ENCODE measurements at places on chromosomes 2 and 18. TPM values are rescaled to one million over a fixed set of nuclear protein-coding genes. Genes with fewer than 3 reads are reported as not detected.

The PRKAG3 gene
- total RNA-seq: not detected

The CGREF1 gene
- total RNA-seq: 0.69 TPM

The WDR7 gene
- 17.3 TPM for total RNA-seq

The MAL gene
- total RNA-seq: 0.17 TPM

The SEPTIN10 gene
- 101 TPM for total RNA-seq

The DHRS9 gene
- total RNA-seq: 1.3 TPM

The SH3RF3 gene
- total RNA-seq: 1.9 TPM

The CXCR1 gene
- not detected for total RNA-seq

The HOXD1 gene
- not detected for total RNA-seq

The CTAGE1 gene
- not detected for total RNA-seq

The DAW1 gene
- total RNA-seq: 0.16 TPM

The GCG gene
- not detected for total RNA-seq

The TRIB2 gene
- 12.3 TPM for total RNA-seq

The MC4R gene
- total RNA-seq: not detected

The ANKRD62 gene
- not detected for total RNA-seq

The ANKRD30BL gene
- not detected for total RNA-seq

The C2orf66 gene
- total RNA-seq: under 0.01 TPM

The PLA2R1 gene
- total RNA-seq: 13.6 TPM

The PLCL1 gene
- total RNA-seq: 0.60 TPM

The EPB41L3 gene
- total RNA-seq: 91.1 TPM

The TDRD15 gene
- total RNA-seq: not detected

The PSMA8 gene
- total RNA-seq: not detected

The ABCA12 gene
- total RNA-seq: 0.09 TPM

The GEN1 gene
- 3.3 TPM for total RNA-seq

All from bronchial smooth muscle cell (primary cell).